Right ventricle myocardium superior (tissue), 1 donor: ENCODE measurements at places on chromosomes 3 and 15.

GRCh38 chr3:89278302-89279025 is 171.0 kb downstream of the EPHA3 start:
- DNase-seq: no peak

GRCh38 chr3:71101626-71102025 is 481.9 kb downstream of the FOXP1 start:
- DNase-seq: no peak

- DNase-seq: no peak
These were observed 162.2 kb downstream of the SMAD6 start for GRCh38 chr15:66864086-66864830.

DNA sequence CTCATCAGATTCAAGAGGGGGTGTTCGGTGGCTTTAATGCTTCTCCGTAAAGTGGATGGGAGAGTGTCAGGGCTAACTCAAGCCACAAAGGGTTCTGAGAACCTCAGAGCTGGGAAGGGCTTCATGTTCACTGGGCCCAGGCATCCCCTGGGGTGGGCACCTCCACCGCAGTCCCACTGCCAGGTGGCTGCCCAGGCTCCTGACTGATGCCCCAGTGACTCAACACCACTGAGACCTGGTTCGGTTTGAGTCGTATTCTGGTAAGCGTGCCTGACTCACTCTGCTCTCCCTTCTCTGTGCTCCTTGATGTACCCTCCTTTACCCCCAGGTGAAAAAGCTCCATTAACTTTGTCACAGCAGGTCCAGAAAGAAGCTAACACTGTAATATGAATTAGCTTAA is 304.6 kb downstream of the RPLP1 start:
- DNase-seq: no peak

GRCh38 chr15:85692873-85693272 is 101.9 kb downstream of the KLHL25 start:
- no peak for DNase-seq

GRCh38 chr3:155352900-155353490 is 59.5 kb upstream of the STRIT1 start:
- no peak for DNase-seq

DNA sequence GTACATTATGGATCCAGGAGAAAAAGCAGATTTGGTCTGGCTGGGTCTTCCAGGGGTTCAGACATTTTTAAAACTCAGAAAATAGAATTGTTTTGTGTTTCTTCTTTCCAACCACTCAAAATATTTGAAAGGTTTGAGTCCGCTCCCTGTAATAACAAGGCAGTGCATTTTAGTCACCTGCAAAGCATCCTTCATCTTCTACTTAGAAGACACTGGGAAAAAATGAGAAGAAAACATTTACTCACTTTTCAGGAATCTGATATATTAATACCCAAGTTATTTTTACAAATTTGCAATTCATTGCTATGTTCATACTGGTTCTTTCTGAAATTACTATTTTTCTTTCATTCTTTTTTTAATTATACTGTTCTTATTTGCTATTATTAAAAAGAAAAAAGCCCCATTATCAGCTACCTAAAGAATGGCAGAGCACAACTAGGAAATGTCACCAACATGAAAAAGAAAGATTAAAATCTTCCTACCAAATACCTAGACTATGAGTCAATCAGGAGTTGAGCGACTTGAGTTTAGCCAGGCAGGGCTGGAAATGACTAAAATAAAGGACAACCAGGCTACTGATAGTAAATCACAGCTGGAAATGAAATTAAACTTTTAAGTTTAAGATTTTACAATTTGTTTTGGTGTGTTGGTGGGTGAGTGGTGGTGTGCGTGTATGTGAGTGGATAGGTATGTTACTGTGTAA is 280.3 kb upstream of the THBS1 start:
- no peak for DNase-seq

DNA sequence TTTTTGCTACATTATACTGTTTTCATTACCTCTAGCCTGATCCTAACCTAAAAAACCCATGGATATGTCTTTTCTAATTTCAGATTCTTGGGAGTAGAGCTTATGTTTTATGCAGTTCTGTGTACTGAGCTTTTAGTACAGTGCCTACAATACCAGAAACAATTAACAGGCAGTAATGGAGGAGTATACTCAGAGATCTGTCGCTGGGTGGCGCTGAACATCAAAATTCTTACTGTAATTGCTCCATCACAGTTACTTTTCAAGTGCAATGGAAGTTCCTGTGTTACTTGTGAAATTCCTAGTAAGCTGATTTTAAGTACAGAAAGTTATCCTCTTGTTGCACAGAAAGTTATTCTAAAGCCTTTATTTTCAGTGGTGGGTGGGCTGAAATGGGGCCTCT is 66.9 kb downstream of the RNF13 start:
- DNase-seq: peak; percentile 58

GRCh38 chr15:42404461-42405235 is 45.3 kb downstream of the CAPN3 start:
- DNase-seq: no peak

DNA sequence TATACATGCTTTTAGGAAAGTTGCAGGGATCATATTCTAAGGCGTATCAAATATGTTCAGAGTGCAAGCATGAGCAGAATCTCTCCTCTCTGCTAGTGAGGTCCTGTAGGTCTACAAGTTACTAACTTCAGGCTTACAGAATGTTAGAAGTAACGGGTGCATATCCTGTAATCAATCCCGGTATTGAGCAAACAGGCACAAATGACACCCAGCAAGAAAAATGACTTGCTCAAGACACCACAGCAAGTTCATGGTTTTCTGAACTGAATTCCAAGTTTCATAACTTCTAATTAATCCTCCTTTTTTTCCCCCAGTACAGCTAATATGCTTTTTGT is 353.9 kb upstream of the TPRG1 start:
- DNase-seq: no peak

DNA sequence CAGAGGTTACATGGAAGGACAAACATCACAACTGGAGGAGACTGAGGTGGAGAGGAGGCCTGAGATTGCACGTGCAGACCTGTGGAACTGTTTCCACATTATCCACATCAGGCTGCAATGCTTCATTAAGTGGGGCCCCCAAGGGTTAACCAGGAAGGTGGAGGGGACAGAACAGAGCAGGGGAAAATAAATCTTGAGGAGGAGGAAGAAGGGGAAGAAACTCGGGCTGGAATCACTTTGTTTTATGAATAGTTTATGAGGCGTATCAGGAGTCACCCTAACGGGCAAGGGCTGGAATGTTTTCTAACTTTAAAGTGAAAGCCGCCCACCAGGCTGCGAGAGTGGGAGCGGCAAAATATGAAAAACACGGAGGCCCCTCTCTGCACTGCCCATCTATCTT is 154.9 kb downstream of the WNT5A start:
- DNase-seq: no peak

DNA sequence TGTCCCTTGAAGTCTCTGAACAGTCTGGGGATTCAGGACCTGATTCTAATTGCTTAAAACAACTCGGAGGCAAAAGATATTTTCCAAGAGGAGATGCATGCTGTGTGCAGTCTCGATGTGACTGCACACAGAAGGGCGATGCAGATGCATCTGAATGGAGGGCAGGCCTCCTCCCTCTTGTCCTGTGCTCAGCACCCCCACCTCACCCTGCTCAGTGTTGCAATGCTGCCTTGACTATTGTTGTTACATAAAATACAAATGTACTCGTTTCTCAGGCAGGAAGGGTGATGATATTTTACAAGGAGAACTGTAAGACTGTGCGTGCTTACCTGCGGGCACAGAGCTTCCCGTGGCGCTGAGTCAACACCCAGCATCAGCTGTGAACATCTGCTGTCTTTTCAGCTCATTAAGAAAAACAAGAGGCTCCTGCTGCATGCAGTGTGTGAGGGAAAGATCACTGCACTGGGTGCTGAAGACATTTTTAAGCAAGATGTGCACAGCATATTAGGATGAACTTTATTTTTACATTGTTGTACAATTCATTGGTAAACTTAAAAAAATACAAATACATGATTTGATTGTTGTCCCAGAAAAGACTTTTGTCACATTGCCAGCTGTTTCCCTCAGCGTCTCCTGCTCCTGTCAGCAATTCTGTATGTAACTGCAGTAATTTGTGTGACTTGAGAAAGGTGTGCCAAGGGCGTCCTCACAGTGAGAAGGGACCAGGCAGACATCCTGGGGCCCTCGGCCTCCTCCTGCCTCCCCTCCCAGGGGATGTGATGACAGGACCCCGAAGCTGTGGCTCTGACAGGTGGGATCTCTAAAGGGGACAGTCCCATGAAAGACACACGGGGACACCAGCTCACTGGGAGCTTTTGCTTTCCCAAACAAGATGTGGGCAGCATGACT is 56.3 kb upstream of the RPL32 start:
- peak; percentile 17 for DNase-seq

GRCh38 chr3:161549261-161549660 is 52.7 kb downstream of the OTOL1 start:
- no peak for DNase-seq

- DNase-seq: no peak
These were observed 238.8 kb upstream of the DPH6 start for GRCh38 chr15:35784745-35785144.

DNA sequence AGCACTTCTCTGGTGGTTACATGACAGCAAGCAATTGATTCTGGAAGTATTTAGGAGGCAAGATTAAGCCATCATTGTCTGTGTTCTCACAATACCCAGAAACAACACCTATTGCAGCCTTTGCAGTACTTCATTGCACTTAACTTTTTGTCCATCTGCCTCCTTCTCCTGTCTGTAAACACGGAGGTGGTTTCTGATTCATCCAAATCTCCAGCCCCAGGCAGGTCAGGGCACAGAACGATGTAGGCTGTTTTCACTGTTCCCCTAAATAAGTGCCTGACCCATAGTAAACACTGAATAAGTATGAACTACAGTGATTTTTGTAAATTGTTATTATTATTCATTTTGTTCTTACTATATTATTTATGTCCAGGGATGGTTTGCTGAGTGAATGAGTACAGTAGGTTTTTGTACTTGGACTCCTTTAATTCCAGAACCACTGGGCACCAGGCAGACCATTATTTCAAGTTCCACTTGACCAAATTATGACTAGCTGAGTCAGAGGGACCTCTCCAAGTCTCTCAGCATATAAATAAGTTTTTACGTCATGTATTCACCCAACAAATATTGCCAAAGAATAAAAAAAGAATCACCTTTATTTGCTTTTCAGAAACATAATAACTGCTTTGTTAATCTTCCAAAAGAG is 283.3 kb upstream of the TRIM42 start:
- no peak for DNase-seq

DNA sequence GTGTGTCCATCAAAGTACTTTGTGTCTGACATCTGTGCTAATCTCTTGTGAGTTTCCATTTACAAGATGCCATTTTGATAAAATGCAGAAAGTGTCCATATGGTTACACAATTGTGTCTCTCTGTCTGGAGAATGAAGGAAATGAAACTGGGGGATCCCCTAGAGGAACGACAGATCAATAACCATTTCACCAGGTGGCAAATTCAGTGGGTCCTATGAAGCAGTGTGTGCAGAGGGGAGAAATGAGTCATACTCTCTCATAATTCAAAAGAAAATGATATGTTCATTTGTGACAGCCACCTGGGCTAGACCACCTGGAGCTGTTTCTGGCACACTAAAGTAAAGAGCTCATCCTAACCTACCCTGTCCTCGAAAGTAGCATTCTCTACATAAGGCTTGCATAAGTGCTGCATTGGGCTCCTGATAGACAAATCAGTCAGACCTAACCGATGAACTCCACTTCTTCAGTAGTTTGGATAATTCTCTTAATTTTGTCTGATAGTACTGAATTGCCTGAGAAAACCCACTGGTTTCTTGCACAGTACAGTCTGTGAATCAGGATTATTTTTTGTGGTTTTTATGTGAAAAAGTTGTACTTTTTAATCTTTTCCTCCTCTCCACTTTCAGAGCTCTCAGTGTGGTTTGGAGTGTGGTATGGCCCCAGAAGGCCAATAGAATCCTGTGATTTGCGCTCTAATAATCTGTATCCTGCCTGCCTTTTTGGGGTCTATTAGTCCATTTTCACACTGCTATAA is 10.3 kb upstream of the CD47 start:
- no peak for DNase-seq

- no peak for DNase-seq
These were observed 57.6 kb downstream of the ADAMTS17 start for GRCh38 chr15:100284191-100284590.

GRCh38 chr3:122941228-122942206 is 86.0 kb downstream of the SEMA5B start:
- DNase-seq: no peak
